ENCODE measurements at places on chromosomes 3 and 15.

DNA sequence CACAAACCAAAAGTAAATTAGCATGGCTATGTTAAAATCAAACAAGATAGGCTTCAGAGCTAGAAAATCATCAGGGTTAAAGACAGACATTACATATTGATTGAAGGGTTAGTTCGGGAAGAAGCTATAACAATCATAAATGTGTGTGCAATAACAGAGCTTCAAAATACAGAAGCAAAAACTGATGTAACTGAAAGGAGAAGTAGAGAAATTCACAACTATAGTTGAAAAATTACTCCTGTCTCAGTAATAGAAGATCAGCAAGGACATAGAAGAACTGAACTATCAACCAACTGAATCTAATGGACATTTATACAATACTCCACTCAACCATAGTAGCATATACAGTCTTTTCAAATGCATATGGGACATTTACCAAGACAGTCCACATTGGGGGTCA, 59.4 kb downstream of the MCTP2 start:
- H3K27me3 ChIP-seq = no peaks in the 10 kb centered on the region
- H3K4me3 ChIP-seq = no peak overlapping the region
- DNase-seq = no peak
- H3K4me1 ChIP-seq = no peaks in the 10 kb centered on the region
- H3K36me3 ChIP-seq = no peaks in the 10 kb centered on the region

GRCh38 chr3:57093971-57094535, 33.6 kb downstream of the SPATA12 start:
- H3K36me3 ChIP-seq = no peaks in the 10 kb centered on the region
- no peak overlapping the region for H3K27ac ChIP-seq
- no peak overlapping the region for H3K4me3 ChIP-seq
- H3K4me1 ChIP-seq = no peaks in the 10 kb centered on the region
- no peak for DNase-seq
- H3K27me3 ChIP-seq = no peaks in the 10 kb centered on the region

DNA sequence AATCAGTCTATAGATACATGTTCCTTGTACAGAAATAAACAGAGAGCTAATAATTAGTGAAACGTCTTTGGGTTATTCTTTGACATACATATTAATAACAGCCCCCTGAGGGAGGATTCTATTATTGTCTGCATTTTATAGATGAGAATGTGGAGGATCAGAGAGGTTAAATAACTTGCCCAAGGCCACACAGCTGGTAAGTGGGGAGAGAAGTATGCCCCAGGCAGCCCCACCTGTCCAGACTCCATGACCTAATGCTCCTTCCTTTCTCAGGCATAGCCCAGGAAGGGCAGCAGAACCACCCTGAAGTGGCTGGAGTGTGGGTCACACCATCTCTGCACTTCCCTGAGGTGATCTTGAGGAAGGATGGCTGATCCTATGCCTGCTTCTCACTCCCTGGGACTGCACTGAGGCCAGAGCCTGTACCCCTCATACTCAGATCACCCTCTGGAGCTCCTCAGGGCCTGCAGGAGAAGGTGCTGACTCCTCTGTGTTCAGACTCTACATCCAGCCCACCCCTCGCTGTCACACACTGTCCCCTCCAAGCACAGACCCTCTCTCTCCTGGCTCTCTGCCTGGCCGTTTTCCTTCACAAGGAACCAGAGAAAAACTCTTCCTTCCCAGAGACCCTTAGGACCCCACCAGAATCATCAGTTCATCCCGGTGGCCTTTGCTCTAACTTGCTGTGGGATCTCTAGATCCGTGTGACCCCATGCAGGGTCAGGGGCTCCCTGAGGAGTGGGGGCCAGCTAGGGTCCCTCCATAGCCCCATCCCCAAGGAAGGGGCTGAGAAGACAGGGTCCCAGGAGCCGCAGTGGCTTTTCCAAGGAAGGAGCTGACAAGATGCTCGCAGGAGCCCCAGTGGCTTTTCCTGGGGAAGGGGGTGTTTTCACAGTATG, 4.4 kb upstream of the HHATL start:
- no peak overlapping the region for H3K4me3 ChIP-seq
- DNase-seq = no peak
- H3K36me3 ChIP-seq = no peaks in the 10 kb centered on the region
- H3K27ac ChIP-seq = no peak overlapping the region

DNA sequence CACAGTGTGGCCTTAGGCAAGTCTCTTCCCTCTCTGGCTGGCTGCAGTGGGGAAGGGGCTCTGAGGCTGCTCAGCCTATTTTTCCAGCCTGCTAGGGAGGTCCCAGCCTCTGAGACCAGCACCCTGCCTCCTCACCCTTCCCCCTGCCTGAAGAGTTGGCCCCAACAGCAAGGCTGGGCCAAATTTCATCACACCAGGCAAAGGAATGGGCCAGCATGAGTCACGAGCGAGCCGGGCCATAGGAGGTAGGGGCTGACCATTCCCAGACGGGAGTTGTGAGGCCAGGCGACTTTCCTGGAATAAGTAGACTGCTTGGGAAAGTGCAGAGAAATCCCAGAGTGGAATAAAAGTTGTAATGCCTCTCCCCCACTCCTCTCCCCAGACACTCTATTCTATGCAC, 5.7 kb upstream of the FBLN2 start:
- DNase-seq = no peak
- H3K36me3 ChIP-seq = no peaks in the 10 kb centered on the region
- H3K4me1 ChIP-seq = no peaks in the 10 kb centered on the region
- H3K4me3 ChIP-seq = no peak overlapping the region
- H3K27ac ChIP-seq = no peak overlapping the region
- no peaks in the 10 kb centered on the region for H3K27me3 ChIP-seq

- no peaks in the 10 kb centered on the region for H3K4me1 ChIP-seq
- H3K27me3 ChIP-seq = no peaks in the 10 kb centered on the region
- H3K36me3 ChIP-seq = no peaks in the 10 kb centered on the region
Measured at GRCh38 chr3:115227461-115227860, 80.4 kb upstream of the ZBTB20 start.

GRCh38 chr3:37287776-37288175, 113.4 kb upstream of the LRRFIP2 start:
- no peak for DNase-seq
- no peak overlapping the region for H3K27ac ChIP-seq
- H3K4me1 ChIP-seq = no peaks in the 10 kb centered on the region
- no peaks in the 10 kb centered on the region for H3K27me3 ChIP-seq
- peaks cover 7% of the 10 kb centered on the region for H3K36me3 ChIP-seq
- no peak overlapping the region for H3K4me3 ChIP-seq

DNA sequence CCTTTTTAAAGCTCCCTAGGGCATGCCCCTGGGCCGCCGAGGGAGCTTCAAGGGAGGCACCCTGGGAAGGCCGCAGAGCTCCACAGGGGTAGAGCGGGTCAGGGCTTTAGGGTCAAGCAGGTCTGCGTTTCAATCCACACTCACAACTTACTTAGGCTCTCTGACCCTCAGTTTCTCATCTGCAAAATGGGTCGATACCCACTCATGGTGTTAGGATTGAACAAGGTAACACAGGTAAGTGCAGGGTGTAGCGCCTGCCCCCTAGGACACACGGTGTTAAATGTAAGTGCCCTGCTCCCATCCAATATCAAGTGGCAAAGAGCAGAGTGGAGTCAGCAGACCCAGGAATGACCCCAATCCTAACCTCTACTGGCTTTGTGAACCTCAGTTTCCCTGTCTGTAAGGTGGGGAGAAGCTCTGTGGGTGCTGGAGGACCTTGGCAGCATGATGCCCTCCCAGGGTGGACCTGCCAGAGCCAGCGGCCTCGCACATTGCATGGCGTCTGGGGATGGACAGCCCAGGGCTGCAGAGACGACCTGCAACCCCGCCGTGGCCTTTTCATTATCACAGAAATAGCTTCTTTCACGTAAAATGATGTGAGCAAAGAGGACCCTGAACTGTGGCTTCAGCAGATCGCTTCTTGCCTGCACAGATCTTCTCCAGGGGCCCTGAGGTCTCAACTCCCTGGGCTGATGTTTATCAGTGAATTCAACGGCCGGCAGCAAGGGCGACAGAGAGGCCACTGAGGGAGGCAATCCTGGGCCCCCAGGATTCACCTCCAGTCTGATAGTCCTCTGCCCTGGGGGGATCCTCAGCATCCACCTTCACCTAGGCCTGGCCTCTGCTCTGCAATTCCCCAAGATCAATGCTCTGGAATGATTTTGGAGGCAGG, 138.5 kb downstream of the CHSY1 start:
- no peak overlapping the region for H3K4me3 ChIP-seq
- no peaks in the 10 kb centered on the region for H3K36me3 ChIP-seq

DNA sequence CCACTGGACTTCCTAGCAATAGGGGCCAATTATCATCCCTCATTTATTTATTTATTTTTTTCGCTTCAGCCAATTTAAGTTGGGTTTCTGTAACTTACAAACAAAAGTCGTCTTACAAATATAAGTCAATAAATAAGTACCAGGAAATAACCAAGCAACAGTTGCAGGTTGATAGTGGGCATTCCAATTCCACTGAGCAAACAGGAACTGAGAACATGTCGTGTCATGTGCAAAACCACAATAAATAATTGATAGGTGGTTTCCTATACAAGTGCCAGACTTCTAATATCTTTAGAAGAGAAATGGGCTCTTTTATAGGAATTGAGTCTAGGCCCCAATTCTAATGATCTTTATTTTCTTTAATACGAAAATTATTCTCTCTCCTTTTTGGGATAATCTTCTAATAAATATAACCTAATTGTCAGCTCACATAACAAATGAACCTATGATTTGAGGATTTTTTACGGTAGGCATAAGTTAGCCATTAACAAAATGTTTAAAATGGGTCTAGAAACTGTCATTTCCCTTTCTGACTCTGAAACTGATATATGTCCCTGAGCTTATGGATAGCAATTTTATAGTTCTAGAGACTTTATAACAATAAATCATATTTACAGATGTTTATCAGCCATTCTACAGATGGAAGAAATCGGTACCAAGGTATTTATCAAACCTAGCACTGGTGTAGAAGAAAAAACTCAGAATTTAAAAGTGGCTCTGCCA, 571.8 kb downstream of the FOXP1 start:
- no peaks in the 10 kb centered on the region for H3K27me3 ChIP-seq
- H3K27ac ChIP-seq = peak overlapping the region; percentile 74
- H3K36me3 ChIP-seq = peaks cover 21% of the 10 kb centered on the region

GRCh38 chr3:86654806-86655460, 336.0 kb downstream of the VGLL3 start:
- DNase-seq = no peak
- no peaks in the 10 kb centered on the region for H3K36me3 ChIP-seq
- no peak overlapping the region for H3K4me3 ChIP-seq
- no peaks in the 10 kb centered on the region for H3K27me3 ChIP-seq
- no peaks in the 10 kb centered on the region for H3K4me1 ChIP-seq

GRCh38 chr3:132641837-132642538, 17.6 kb downstream of the ACAD11 start:
- H3K36me3 ChIP-seq = peaks cover 11% of the 10 kb centered on the region
- no peaks in the 10 kb centered on the region for H3K27me3 ChIP-seq
- no peaks in the 10 kb centered on the region for H3K4me1 ChIP-seq
- H3K27ac ChIP-seq = no peak overlapping the region
- no peak overlapping the region for H3K4me3 ChIP-seq

DNA sequence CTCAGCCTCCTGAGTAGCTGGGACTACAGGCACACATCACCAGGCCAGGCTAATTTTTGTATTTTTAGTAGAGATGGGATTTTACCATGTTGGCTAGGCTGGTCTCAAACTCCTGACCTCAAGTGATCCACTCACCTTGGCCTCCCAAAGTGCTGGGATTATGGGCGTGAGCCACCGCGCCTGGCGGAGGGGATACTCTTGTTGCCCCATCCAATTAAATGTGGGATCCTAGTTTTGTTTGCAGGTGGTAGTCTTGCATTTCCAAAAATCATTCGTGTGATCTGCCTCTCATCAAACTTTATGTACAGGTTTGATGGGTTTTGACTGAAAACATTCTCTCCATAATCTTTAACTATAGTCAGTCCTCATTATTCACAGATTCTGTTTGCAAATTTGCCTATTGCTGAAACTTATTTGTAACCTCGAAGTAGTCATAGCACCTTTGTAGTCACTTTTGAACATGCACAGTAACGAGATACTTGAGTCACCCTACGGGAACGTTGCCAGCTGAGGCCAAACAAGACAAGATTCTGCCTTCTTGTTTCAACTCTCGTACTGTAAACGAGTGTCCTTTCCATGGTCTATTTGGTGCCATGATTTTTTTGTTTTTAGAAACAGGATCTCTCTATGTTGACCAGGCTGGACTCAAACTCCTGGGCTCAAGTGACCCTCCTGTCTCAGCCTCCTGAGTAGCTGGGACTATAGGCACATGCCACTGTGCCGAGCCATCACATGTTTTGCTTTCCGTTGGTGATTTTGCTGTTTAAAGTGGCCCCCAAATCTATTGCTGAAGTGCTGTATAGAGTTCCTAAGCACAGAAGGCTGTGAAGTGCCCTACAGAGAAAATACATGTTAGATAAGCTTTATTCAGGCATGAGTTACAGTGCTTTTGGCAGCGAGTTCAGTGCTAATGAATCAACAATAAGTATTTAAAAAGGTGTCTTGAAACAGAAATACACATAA, 8.1 kb upstream of the MAPK6 start:
- no peaks in the 10 kb centered on the region for H3K36me3 ChIP-seq
- H3K27me3 ChIP-seq = no peaks in the 10 kb centered on the region
- H3K4me1 ChIP-seq = peaks cover 9% of the 10 kb centered on the region
- H3K4me3 ChIP-seq = no peak overlapping the region

- H3K27ac ChIP-seq = no peak overlapping the region
- H3K4me3 ChIP-seq = no peak overlapping the region
- no peaks in the 10 kb centered on the region for H3K4me1 ChIP-seq
- no peak for DNase-seq
- no peaks in the 10 kb centered on the region for H3K36me3 ChIP-seq
Measured at GRCh38 chr3:101158374-101158773, 162.0 kb downstream of the IMPG2 start.

DNA sequence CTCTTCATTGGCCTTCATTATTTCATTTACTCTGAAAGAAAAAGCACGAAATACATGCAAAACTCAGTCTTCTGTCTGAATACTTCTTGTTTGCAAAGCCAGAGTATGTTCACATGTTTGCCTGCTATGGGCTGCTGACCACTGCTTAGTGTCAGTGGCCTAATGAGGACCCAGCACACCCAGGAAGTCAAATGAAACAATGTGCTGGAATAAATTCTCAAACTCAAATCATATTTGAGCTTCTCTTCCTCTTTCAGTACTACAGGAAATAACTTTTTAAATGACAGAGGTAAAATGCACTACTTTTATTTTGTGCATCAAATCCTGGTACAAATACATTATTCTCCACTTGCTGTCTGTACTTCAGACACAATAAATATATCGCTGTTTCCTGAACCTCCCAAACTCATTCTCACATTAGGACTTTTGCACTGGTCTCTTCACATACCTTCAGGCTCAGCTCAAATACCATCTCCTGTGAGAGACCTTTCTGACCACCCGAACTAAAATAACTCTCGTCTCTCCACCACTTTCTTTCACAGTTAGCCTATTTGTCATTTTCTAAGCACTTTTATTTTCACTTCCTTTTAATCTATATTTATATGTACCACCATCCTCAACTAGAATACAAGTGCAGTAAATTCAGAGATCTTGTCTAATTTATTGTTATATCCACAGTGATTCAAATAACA, 176.8 kb downstream of the TUSC7 start:
- H3K4me3 ChIP-seq = no peak overlapping the region
- H3K36me3 ChIP-seq = no peaks in the 10 kb centered on the region
- H3K4me1 ChIP-seq = no peaks in the 10 kb centered on the region
- no peak for DNase-seq
